RCC 7860 (cell line): ENCODE measurements at places on chromosomes 1 and 21.

DNA sequence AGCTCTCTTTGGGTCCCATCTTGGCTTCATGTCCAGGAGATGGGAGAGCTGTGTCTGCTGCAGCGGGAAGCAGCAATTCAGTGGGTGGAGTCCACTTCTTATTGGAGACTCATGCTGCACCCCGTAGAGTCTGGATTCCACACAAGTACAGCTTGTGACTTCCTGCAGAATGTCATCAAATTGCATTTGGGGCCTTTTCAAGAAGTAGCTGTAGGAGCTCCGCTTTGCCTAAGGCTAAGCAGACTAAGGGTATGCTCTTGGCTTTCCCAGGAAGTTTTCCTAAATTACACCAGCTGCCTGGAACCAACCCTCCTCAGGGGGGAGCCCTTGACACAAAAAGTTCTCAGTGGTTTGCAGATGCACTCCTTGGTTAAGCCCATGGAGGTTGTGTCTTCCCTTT lies 5.7 kb upstream of the MOB3C start:
- no peak for DNase-seq

GRCh38 chr1:5909576-5910275 lies 82.5 kb downstream of the NPHP4 start:
- DNase-seq, result no peak

GRCh38 chr1:35173909-35174540 lies 18.9 kb downstream of the SFPQ start:
- no peak for DNase-seq

GRCh38 chr1:95575291-95575690 lies 341.3 kb downstream of the RWDD3 start:
- no peak for DNase-seq

- no peak for DNase-seq
Observed at GRCh38 chr1:207565546-207566468, 69.8 kb downstream of the CR1 start.

DNA sequence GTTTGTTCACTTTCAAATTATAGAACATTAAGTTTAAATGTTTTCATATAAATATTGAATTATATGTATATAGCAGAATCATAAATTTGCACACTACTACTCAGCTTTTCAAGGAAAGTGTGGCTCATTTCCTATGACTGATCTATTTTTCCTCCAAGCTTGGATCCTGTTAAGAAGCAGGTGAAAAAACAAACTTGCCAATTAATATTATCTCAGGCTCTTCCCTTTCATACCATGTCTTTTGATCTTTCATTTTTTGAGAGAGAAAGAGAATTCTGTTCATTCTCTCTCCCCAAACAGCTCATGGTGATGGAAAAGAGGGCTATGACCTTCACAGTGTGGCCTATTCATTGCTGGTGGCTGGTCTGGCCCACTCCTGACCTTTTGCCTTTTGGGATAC lies 43.7 kb downstream of the SEC16B start:
- DNase-seq, result no peak

DNA sequence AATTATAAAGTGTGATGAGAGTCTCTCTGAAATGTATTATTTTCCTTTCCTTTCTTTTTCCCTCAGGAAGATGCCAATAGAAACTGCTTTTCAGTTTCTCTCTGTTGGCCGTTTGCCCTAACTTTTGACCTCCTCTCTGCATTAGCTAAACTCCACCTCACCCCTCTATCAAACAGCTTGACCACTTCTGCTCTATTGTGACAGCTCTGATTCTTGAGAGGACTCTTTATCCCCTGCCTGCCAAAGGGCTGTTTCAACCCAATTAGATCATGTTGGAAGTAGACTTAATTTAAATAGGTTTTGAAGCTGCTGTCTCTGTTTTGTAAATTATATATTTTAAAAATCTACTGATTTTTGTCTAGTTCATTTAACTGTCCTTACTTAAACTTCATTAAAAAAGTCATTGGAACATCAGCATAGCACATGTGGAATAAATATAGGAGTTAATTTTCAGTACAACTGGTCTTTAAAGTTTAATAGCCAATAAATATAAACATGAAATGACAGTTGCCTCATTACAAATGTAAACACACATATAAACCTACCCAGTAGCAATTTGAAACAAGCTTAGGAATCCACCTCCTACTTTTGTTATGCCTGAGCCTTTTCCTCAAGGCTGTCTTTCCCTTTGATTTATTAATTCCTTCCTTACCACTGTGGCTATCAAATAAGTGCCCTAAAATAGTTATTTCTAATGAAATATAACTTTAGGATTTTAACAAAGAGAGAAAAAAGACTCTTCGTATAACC lies 152.0 kb downstream of the CHRM3 start:
- no peak for DNase-seq

DNA sequence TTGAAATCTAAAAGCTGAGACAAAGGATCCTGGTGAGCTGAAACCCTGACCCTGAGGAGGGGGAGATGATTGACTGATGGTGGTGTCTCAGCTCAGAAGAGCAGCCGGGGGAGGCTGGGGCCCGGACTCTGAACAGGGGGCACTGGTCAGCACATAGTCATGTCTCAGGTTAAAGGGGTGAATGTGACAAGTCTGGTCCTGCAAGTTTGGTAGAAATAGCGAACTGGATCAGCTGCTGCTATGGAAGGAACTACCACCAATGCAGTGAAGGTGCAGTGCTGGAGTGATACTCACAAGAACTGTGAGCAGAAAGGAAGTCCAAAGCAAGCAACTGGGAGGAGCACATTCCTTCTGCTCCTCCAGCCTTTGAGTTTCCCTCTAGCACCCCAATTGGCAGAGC lies 98.8 kb upstream of the SSX2IP start:
- no peak for DNase-seq

- no peak for DNase-seq
Observed at GRCh38 chr1:117049857-117050256, 10.3 kb upstream of the TTF2 start.

GRCh38 chr1:205571747-205572146 lies 60.1 kb downstream of the ELK4 start:
- DNase-seq, result no peak

GRCh38 chr1:209509039-209509438 lies 74.5 kb upstream of the CAMK1G start:
- DNase-seq, result no peak

DNA sequence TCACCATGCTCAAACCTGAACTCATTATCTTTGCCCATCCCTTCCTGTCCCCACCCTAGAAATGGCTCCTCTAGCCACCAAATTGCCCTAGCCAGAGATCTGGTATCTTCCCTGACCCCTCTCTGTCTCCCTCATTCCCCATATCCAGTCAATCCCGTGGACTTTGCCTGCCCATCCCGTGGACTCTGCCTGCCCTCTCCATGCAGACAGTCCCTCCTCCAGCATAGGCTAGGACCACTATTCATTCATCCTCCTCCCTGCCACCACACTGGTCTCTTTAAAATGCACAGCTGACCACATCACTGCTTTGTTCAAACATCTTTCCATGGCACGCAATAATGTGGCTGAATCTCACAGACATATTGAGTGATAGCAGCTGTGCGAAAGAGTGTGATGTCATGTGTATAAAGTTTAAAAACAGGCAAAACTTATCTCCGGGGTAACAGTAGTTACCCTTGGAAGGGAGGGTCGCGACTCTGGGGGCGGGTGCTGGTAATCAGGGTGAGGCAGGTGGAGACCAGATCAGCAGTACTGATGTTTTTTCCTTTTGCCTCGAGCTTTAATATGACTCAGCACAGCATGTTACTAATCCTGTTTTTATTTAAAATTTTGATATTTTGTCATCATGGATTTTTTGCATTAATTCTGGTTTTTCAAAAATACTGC lies 4.8 kb upstream of the SLC2A1 start:
- DNase-seq, result peak; percentile 77

DNA sequence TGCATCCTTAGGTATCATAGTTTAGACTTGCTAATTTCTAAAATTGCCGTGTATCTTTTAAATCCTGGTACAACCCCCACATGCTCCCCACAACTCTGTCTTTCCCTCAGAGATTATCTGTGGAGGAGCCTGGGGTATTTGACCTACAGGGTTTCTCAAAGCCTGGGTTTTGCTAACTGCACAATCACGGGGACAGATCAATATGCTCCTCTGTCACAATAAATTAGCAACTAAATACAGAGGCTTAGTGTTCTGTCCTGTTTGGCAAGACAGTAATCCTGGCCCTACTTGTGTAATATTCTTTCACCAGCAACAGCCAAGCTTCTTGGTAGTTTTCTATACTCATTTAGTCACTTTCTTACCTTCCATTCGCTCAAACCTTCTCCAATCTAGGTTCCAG lies 8.5 kb downstream of the ECHDC2 start:
- no peak for DNase-seq

GRCh38 chr1:214318356-214318755 lies 37.4 kb downstream of the SMYD2 start:
- no peak for DNase-seq

DNA sequence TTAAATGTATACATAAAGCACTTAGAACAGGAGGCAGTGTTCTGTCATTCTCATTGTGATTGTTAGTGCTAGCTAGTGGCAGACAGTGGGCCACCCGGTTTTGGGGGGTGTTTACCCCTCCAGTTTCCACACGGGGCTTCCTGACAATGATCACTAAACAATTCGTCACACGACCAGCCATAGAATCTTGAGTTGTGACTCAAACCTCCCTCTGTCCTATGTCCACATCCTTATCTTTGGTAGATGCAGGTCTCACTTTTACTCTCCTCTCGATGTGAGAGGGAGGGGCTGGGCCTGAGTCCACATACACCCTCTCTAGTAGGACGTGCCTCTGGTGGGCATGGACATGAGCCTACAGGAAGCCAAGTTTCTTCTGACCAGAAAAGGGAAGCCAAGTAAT lies 92.6 kb upstream of the SSX2IP start:
- DNase-seq, result no peak

DNA sequence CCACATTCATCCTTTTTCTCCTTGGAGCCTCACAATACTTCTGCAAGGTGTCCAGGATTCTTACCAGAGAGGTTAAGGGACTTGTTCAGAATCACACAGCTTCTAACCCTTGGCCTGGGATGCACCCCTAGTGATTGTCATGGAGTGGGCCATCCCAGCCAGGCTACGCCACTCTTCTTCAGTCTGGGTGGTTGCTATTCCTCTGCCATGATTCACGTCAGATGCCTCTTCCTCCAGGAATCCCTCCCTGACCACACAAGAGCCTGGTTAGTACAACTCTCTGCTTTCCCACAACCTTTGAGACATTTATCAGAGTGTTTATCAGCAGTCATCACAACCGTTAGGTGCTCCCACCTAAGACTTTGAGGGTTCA lies 121.8 kb downstream of the EPHB2 start:
- peak; percentile 80 for DNase-seq

DNA sequence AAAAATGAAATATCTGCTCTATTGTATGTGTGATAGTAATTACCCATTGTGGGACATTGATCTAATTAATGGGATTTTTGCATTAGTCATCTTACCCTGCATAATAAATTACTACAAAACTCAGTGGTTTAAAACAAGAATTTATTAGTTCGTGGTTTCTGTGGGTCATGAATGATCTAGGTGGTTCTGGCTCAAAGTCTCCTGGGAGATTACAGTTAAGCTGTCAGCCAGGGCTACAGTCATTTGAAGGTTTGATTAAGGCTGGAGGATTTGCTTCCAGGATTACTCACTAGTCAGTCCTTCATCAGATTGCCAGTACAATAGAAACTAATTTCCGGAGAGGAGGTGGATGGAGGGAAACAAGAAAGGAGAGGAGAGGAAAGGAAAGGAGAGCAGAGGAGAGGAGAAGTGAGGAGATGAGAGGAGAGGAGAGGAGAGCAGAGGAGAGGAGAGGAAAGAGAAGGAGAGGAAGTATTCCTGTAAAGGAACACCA lies 60.4 kb upstream of the TNFSF4 start:
- peak; percentile 60 for DNase-seq
